Activated naive CD8-positive, alpha-beta T cell treated with anti-CD3 and anti-CD28 coated beads, Interleukin-2, amount 50 U/mL, for 16 hours (primary cell): ENCODE measurements at places on chromosomes 5 and 9.

DNA sequence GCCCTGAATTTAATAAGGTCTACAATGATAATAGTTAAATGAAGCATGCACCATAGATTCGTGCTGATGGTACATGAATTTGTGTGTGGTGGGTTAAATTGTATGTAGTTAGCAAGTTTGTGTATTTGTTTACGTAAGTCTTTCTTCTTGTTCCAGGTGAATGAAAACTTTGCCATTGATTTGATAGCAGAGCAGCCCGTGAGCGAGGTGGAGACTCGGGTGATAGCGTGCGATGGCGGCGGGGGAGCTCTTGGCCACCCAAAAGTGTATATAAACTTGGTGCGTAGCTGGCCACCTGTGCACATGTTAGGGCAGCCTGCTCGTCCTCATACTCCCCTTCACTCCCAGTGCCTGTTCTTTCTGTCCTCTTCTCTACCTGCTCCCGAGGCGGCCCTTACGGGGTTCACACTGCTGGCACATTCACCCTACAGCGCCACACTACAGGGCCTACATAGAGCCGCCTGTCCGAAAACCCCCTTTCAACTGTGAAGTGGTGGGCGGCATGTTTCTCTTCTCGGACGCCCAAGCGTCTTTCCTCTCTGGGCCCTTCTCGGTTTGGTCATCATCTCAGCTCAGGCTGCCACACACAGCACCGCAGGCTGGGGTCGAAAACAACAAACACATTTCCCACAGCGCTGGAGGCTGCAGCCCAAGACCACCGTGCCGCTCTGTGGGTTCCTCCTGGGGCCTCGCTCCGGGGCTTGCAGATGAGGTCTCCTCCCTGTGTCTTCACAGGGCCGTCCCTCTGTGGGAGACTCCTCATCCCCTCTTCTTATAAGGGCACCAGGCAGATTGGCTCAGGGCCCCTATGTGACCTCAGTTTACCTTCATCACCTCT lies 13.2 kb downstream of the NDUFS6 start:
- DNase-seq = no peak

DNA sequence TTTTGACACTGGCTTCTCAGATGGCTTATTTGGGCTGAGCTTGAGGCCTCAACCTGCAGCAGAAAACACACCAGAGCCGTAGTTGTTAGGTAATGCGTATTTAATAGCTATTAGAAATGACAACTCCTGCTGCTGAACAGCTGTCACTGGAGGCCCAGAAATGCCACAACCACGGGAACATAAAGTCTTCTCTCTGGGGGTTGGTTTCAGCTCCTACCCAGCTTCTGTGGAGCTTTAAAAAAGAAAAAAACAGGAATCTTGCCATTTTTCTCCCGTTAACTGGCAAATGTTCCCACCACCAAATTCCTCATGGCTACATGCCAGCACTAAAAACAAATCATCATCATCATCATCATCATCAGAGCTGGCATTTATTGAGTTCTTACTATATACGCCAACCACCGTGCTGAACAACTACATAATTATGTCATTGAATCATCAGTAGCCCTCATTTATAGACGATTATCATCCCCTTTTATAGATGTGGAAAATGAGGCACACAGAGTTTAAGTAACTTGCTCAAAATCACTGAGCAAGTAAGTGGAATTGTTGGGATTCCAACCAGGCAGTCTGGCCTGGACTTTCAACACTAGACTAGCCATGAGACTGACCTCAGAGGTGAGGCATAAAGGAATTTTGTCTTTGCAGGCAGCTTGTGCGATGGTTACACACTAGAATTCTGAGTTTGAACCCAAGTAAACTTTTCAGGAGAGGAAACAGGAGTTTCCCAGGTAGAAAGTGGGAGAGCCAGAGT lies 185.3 kb upstream of the WWC1 start:
- DNase-seq = no peak

DNA sequence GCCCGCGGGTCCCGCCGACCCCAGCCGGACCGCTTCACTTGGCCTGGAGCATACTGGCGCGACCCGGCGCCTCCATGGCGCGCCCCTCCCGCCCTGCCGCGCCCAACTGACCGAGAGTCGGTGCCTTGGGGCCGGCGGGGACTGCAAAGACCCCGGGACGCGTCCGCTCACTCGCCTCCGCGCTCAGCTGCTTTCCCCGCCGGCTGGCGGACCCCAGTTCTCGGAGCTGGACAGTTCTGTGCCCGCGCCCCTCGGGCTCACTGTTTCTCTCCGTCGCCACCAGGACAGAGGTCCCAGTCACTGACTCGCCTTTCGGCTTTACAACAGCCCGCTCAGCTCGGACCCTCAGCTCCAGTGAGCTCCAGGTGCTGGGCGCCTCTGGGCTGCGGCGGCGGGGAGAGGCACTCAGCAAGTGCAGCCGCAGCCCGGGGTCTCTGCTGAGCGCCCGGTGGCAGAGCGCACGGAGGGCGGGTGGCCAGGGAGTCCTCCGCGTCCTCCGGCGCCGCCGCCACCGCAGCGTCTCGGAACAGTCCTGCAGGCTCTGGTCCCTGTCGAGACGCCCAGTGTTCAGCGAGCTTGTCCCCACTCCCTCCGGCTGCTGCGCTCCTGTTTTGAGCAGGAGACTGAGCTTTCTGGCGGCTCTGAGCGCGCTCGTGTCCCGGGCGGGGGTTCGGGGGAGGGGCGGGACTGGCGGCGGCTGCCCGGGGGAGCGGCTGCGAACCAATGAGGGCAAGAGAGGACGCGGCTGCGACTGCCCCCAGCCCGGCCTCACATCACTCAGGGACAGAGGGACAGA lies at the start of gene SMIM32:
SMIM32 (minus strand) TSS at position 637 of the 796 bp plus-strand sequence. CDS start 638 bp downstream, outside the sequence.
- DNase-seq = no peak

DNA sequence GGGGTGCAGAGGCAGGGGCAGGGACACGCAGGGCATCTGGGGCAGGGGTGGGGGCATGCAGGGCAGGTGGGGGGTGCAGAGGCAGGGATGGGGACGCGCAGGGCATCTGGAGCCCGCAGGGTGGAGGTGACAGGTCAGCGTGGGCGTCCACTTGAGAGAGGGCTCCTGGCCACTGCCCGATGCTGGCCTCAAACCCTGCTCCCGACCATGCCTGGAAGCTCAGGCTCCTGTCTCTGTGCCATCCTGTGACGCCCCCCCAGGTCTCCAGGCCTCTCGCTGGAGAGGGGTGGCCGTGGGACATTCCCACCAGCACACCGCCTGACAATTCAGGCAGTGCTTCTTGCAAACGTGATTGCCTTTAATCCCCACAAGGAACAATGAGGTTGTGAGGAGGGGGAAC lies 33.0 kb downstream of the ZDHHC11B start:
- DNase-seq = no peak

- DNase-seq = no peak
Measured at GRCh38 chr5:39256477-39257235, 37.3 kb upstream of the FYB1 start.

DNA sequence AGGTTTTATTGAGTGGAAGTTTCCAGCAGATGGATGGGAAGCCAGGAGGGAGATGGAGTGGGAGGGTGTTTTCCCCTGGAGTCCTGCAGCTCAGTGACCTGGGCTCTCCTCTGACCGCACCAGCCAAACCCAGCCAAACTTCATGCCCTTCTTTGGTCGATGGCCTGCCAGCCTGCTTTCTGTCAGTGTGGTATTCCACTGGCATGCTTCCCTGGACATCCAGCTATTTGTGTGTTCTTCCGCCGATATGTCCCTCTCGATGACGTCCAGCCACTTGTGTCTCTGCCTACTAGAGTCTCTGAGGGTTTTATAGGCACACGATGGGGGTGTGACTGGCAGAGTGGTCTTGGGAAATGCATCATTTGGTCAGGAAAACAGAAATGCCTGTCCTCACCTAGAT lies 33.8 kb downstream of the GPBP1 start:
- no peak for DNase-seq

DNA sequence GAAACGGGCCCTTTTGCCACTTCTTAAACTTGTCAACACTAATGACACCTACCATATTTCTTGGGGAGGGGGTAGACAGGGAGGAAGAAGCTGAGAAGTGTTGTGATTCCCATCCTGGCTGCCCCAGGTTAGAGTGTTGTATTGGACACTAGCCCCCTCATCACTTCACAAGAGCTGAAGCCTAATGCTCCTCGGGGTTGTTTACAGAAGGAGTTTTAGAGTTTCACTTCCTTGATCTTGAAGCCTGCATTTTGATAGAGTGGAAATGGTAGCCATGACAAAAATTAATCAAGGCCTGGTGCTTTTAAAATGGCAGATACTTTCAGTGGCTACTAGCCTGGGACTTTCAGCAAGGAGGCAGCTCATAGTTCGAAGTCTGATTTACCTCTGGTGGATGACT lies 11.0 kb upstream of the FAM120AOS start:
- no peak for DNase-seq

GRCh38 chr5:64612344-64612961 lies 77.8 kb upstream of the SHISAL2B start:
- DNase-seq = no peak

DNA sequence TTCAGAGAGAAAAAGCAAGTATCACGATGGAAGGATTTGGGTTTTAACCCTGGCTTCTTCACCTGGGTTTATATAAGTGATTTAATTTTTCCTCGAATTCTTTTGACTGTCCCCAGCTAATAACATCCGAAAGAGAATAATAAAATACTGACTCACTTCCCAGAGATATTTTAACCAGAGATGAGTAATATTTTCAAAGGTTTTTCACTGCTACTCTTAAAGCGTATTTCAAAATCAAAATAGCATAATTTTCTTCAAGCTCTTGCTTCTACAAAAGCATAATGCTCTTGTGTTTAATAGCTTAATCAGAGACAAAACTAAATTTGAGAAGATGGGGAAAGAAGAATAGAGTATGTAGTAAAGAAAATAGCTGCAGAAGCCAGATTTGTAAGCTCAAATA lies 215.2 kb upstream of the PTGER4 start:
- DNase-seq = no peak

GRCh38 chr5:2562036-2562435 lies 189.4 kb downstream of the IRX2 start:
- DNase-seq = no peak

DNA sequence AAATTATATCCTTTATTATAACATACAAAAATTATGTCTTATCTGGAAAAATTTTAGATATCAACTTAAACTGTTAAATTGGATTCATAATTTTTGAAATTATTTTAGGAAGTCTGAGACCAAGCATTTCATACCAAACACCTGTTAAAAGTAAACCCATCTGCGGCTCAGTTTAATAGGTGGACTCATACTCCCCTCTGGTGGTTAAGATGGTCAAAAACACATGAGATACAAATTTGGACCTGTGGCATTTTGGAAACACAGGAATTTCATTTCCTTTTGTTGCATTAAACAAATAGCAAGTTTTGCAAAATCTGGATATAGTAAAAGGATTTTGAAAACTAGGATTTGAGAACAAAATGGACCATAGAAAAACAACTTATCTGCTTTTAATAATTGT lies 53.7 kb downstream of the RGMB start:
- DNase-seq = no peak
